Left lung (tissue), 14 donors: ENCODE measurements at places on chromosomes 1 and 21. TPM values are rescaled to one million over a fixed set of nuclear protein-coding genes. Genes with fewer than 3 reads are reported as not detected.
A peak's percentile ranks its signal among the peaks of the same experiment; 100 is the strongest.

DNA sequence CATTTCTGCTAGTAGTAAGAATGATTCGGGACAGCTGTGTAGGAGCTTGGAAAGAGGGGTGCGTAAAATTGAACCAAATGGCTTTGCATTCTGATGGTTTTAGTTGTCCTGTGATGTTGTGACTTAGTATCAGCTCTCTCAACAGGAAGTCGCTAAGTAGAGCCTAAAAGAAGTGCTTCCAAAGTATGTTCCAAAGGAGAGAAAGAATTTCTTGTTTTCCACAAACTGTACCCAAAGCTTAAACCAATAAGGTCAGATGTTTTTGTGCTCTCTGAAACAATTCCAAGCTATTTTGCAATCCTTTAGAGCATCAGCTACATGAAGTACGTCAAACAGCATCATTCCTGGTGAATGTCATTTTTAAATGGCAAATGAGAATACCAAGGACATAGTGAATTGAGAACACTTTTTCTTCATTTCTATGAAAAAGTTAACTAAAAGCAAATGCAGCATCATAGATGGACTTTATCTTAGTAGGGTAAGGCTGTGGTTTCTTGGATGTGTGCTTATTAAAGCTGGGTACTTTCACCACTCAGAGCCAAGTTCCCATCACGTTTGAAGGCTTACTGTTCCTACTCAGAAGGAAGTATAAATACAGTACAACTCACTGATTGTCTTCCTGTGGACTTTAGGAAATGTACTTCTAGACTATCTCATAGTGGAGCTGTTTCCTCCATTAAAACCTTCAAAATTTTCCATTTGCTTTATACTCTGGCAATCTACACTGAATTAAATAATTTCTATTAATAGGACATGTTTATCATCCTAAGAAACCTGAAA, 148.6 kb downstream of the C1orf21 start:
- DNase-seq: no peak

CGN gene
- total RNA-seq: 55.0 TPM

GRCh38 chr1:110242062-110242461, 31.9 kb downstream of the KCNC4 start:
- DNase-seq: no peak

DNA sequence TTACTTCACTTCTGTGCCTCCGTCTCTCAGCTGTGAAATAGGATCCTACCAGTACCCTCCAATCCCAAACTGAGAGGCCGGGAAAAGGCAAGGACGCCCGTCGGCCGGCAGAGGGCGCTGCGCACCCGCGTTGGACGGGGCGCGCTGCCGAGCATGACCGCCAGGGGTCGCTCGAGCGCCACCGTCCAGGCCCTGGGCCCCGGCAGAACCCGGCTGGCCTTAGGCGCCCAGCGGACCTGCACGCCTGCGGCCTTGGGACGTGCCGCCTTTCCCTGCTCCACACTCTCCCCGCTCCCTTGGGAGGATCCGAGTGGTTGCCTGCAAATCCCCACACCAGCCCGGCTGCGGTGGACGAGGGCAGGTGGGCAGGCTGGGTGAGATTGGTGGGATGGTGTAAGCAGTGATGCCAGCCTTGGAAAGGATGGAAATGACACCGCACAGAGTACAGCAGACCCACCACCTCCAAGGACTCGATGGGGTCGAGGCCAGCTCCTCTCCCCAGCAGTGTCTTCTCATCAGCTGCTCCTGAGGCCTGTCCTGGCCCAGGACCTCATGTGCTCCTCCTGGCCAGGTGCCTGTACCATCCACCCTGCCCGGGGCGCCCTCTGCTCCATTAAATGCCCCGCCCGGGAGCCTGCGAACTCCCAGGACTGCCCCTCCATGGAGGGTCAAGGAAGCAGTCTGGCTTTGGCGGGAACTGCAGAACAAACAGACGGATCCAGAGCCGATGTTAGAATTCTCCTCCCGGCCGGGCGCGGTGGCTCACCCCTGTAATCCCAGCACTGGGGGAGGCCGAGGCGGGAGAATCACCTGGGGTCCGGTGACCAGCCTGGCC, 47.4 kb upstream of the LBR start:
- peak; percentile 70 for DNase-seq

DNA sequence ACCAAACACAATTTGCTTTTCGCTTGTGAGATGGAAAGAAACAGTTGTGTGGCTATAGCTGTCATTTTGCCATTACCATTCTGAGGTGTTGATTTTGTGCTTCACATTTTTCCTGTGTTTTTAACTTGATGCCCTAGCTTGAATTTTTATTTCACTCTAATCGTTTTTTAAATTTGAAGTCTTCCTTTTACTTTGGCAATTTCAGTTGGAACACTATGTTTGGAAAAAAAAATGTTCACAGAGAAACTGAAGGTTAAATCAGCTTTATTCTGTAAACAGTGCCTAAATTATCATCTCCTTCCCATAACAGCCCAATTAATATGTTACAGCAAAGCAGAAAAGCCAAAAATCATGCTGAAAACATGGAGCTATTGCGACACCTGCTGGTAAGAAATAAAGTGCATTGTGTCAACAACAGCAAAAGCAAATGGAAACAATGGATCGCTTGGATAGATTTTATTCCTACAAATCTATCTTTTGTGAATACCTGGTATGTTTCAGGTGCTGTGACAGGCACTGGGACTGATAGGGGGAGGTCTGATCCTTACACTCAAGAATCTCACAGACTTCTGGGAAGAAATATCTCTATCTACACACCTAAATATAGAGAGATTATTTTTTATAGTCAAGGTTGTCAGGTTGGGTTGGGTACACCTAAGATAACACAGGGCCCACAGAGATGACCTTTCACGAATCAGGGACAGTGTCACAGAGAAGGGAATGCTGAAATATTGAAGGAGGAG, 16.2 kb upstream of the ERICH3 start:
- peak; percentile 73 for DNase-seq

GRCh38 chr1:31788138-31788824, 24.1 kb upstream of the ADGRB2 start:
- peak; percentile 93 for DNase-seq

HP1BP3 gene
- total RNA-seq: 158 TPM

- no peak for DNase-seq
Measured at GRCh38 chr1:157105988-157106812, 6.6 kb upstream of the ETV3L start.

PAQR6 gene
- total RNA-seq: 2.0 TPM
